ENCODE measurements at places on chromosomes 5 and 9. TPM values are rescaled to one million over a fixed set of nuclear protein-coding genes. Genes with fewer than 3 reads are reported as not detected.

- no peak for DNase-seq
These were observed 572 bp downstream of the NR4A3 start for GRCh38 chr9:99822109-99822805.

Gene ENTPD2
- polyA plus RNA-seq: 0.03 TPM

DNA sequence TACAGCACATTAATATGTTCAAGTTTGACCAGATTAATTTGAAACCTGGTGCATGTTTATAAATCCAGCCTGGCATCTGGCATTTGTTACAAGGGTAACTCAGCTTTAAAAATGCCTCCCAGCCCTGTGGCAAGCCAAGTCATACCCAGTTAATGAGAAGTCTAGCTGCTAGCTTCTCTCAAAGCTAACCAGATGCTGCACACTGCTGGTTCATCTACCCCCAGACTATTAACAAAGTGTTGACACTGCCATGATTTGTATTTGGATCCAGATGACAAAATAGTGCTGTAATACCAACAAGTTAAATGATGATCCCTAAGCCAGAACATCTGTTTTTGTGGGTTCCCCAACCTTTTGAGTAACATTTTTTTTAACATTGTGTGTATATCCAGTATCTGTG is 573.7 kb upstream of the DAB2 start:
- no peak for DNase-seq

- DNase-seq: no peak
These were observed 26.9 kb downstream of the FGD3 start for GRCh38 chr9:92974161-92974661.

DNA sequence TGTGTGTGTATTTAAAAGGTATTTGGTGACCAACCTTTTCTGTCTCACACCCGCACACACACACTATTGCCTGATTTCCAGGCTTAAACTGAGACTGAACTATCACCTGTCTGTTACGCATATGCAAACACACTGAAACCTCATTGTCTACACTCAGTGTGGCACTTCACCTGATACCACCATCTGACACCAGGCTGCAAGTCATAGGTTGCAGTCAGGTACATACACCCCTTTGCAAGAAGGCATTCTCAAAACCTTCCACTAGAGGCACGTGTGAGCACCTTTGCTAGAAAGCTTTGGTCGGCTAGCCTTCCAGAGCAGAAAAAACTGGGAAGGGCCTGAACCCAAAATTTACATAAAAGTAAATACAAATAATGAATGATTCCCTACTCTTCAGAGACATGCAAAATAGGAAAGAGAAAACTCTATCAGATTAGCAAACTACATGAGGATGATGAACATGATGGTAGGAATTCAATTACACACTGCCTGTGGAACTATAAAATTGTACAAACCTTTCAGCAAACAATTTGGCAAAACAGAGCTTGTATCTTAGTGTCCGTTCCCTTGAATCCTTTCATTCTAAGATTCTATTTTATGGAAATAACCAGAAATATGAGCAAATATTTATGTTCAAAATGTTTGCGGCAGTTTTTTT is 5.9 kb upstream of the FOXD1 start:
- peak; percentile 66 for DNase-seq

Measured in endothelial cell of umbilical vein (primary cell).